ENCODE measurements at places on chromosomes 13 and 19. TPM values are rescaled to one million over a fixed set of nuclear protein-coding genes. Genes with fewer than 3 reads are reported as not detected.

STK24 gene
- 77.9 TPM for polyA plus RNA-seq

OR10H1 gene
- polyA plus RNA-seq = 0.02 TPM

ZNF549 gene
- polyA plus RNA-seq = 1.6 TPM

THSD1 gene
- 30.7 TPM for polyA plus RNA-seq

TJP3 gene
- polyA plus RNA-seq = 0.48 TPM

Data from mammary epithelial cell (primary cell).